ENCODE measurements at places on chromosomes 13 and 19.

DNA sequence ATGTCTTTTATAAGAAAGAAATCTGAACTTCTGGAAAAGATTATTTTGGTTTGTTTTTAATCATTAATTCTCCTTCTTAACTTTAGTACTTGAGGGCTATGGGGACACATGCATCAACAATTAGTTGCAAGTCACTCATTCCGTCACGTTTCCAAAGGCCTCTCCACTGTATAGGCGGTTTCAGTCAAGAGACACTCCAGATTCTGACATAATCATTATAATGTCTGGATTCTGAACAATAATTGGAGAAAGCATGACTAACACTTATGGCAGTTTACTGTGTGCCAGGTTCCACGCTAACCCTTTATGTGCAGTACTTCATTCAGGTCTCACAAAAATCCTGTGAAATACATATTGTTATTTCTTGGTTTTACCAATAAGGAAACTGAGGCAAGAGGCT, 71.9 kb downstream of the TNFRSF19 start:
- no peak for DNase-seq

DNA sequence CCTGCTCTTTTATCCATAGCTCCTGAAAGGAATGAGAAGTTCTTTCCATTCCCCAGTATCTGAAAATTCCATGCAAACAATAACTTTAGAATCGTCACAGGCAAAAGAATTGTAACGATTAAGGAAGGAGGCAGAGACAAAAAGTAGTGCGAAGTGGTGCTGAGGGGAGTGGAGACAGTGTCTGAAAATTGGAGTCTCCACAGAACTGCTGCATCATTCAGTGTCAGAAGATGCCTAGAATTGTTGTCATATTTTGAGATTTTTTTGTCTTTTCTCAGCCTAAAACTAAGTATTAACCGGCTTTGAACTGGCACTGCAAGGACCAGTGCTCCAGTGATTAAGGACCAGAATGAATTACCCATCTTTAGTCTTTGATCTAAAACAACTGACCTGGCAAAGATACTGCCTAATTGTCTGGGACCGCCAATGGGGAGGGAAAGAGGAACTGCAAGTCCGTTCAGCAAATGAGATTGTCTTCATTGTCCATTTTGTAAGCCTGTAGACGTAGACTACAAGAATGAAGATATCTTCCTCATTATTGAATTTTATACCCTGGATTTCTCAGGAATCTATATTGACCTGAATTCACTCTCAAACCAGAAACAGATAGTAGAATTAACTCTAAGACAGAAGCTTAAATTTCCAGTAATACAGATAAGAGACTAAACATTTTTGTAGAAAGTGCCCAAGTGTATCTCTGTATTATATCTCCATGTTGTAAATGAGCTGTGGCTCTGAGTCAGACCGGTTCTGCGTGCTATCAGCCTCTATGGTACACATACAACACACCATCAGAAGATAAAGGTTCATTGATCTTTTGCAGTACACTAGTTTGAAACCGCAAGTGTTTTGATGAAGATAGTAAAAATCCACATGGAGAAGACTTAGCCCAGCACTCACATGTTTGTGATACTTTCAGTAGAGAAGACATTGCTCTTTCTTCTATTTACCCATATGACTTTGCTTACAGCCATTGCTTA, 293.2 kb downstream of the EFNB2 start:
- DNase-seq: no peak

DNA sequence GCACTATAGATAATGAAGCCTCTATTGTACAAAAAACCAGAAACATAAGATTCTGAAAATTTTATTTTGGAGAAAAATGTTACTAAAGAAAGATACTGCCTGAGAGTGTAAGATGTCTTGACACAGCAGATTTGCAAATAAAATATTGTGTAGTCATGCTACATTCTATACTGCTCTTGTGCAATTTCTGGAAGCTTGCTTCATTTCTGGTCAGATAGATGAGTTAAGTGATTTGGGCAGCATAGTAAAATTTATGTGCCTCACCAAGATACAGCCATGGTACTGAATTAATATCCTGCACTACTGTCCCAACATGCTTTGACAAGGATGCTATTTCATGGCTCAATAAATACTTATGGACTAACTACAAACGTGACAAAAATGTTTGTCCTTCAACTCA, 55.1 kb upstream of the STARD13 start:
- no peak for DNase-seq

DNA sequence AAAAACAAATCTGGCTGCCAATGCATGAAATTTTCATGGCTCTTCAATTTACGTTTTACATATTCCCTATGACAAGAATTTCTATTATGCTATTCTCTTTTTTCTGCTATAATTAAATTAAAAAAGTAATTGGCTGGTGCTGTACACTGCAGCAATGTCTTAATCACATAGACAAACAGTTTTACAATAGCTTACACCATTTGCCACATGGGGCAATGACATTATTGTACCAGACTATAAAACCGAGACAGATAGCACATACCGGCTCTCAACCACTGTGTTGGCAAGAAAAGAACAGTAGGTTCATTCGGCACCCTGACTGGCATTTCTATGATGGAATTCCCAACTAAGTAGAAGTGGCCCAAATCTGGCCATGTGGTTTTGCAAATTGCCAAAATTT, 67.7 kb downstream of the DACH1 start:
- DNase-seq: no peak

DNA sequence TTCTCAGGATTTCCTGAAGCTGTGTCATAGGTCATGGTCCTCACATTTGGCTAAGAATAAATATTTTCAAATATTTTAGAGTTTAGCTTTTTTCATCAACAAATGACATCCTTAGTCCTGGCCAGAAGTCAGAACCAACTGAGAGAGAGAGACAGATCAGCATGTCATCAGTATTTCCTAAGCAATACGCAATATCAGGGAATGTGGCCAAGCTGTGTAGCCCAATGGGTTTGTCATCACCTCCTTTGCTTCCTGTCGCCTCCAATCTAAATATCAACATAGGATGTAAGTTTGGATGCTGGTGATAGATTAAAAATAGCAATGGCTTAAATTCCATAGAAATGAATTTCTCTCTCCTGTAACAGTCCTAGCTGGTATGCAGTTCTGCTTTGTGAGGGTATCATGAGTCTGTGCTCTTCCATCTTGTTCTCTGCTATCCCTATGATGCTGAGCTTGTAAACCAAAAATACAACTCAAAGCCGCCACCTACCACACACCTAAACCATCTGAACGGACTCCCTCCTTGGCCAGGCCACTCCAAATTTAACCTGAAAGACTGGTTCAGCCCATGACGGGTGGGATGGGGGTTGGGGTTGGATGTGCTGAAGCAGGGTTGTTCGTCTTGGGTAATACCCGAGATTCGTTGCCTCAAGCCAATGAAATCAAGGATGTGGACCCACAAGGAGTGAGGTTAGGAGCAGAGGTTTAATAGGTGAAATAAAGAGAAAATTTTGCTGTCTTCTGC, 10.0 kb upstream of the IGSF23 start:
- DNase-seq: no peak

GRCh38 chr13:76738616-76739015, 147.6 kb downstream of the KCTD12 start:
- no peak for DNase-seq

DNA sequence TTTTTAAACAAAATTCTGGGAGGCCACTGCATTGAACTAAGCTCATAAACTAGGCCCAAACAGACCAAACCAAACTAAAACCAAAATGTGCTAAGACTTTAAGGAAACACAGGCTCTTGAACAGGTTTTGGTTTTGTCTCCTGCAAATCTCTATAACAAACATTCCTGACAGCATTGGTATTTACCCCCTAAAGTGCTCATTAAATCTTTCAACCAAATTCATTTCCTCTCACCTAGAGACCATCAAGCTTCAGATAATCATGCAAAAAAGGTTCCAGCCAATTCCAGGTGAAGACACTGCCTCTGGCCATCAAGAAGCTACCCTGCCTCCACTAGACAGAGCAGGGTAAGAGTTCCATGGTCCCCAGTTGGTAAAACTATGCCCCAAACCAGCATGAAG, 951.2 kb upstream of the MIR17HG start:
- no peak for DNase-seq

Data from neural crest cell (in vitro differentiated cells).